ENCODE measurements at places on chromosomes 11 and 22. TPM values are rescaled to one million over a fixed set of nuclear protein-coding genes. Genes with fewer than 3 reads are reported as not detected.

TNNT3 gene
- total RNA-seq: 2.3 TPM

- no peak overlapping the region for H3K27ac ChIP-seq
- no peaks in the 10 kb centered on the region for H3K36me3 ChIP-seq
- DNase-seq: no peak
- H3K27me3 ChIP-seq: no peaks in the 10 kb centered on the region
- peaks cover 31% of the 10 kb centered on the region for H3K4me1 ChIP-seq
These were observed 44.6 kb downstream of the LIF start for GRCh38 chr22:30201945-30202344.

DNA sequence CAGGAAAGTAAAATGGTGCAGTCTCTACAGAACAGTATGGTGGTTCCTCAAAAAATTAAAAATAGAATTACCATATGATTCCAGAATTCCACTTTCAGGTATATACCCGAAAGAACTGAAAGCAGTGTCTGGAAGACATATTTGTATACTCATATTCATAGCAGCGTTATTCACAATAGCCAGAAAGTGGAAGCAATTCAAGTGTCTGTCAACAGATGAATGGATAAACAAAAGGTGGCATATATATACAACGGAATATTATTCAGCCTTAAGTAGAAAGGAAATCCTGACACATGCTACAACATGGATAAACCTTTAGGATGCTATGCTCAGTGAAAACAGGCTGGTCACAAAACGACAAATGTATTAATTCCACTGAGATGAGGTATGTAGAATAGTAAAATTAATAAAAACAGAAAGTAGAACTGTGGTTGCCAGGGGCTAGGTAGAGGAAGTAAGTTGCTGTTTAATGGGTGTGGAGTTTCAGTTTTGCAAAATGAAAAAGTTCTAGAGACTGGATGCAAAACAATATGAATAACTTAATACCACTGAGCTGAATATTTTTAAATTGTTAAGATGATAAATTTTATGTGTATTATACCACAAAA lies 14.5 kb downstream of the SAA1 start:
- H3K36me3 ChIP-seq: peaks cover 47% of the 10 kb centered on the region
- no peak for DNase-seq
- no peak overlapping the region for H3K4me3 ChIP-seq
- H3K4me1 ChIP-seq: no peaks in the 10 kb centered on the region
- no peak overlapping the region for H3K27ac ChIP-seq

DNA sequence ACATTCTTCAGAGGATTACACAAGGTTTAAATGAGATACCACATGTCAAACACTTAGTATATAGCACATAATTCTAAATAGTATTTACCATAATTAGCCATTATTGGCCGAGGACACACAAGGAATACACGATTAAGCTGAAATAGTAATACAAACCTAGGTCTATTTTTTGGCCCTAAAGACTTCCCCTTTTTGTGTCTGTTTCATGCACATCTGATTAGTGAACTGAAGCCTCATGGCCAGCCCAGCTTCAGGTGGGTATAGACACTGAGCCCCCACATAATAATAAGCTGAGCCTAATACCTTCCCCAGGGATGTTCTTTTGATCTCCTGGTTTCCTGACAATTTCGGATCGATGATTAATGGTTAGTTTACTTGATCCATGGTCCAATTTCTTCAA lies 2.1 kb downstream of the GLYATL1B start:
- no peaks in the 10 kb centered on the region for H3K4me1 ChIP-seq
- DNase-seq: no peak
- H3K27ac ChIP-seq: no peak overlapping the region
- no peaks in the 10 kb centered on the region for H3K36me3 ChIP-seq
- H3K4me3 ChIP-seq: no peak overlapping the region

- no peak overlapping the region for H3K4me3 ChIP-seq
- DNase-seq: no peak
- no peaks in the 10 kb centered on the region for H3K27me3 ChIP-seq
- H3K36me3 ChIP-seq: no peaks in the 10 kb centered on the region
- H3K27ac ChIP-seq: no peak overlapping the region
- H3K4me1 ChIP-seq: peaks cover 9% of the 10 kb centered on the region
These were observed 23.4 kb upstream of the PIK3C2A start for GRCh38 chr11:17230867-17231851.

DNA sequence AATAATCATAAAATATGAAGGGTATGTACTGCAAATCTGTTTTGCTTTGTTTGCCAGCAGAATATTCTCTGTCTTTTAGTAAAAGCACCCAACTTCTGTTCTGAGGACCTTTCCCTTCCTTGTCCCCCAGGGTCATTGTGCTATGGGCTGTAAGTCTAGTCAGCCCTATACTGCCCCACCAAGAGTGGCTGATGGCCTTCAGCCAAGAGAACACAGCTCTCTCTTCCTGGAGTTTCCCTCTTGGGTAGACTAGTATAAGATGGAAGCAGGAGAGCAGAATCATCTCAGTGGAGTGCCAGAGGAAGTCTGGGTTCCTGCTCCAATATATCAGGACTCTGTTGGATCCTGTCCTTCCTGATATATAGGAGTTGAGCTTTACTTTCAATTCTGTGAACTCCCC lies 29.0 kb downstream of the MMP13 start:
- no peak overlapping the region for H3K27ac ChIP-seq
- no peaks in the 10 kb centered on the region for H3K36me3 ChIP-seq
- H3K27me3 ChIP-seq: no peaks in the 10 kb centered on the region
- DNase-seq: no peak

ISX gene
- total RNA-seq: not detected

KRTAP5-2 gene
- not detected for total RNA-seq

DNA sequence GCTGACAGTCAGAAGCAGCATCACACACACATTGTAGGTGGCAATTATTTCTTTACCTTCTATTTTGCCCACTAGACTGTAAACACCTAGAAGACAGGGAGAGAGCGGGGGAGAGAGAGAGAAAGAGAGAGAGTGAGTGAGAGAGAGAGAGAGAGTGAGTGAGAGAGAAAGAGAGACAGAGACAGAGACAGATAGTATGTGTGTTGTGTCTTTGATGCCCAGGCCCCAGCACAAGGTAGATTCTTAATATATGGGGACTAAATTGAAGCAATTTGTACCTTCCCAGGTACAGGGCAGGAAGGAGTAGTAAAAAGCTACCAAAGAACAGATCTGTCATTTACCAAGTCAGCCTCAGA lies 163.7 kb downstream of the PKNOX2 start:
- H3K27me3 ChIP-seq: no peaks in the 10 kb centered on the region
- no peak overlapping the region for H3K4me3 ChIP-seq
- H3K27ac ChIP-seq: no peak overlapping the region
- H3K4me1 ChIP-seq: 0 out of 2 replicates have a peak, but pooled peaks cover 4% of the 10 kb centered on the region

DNA sequence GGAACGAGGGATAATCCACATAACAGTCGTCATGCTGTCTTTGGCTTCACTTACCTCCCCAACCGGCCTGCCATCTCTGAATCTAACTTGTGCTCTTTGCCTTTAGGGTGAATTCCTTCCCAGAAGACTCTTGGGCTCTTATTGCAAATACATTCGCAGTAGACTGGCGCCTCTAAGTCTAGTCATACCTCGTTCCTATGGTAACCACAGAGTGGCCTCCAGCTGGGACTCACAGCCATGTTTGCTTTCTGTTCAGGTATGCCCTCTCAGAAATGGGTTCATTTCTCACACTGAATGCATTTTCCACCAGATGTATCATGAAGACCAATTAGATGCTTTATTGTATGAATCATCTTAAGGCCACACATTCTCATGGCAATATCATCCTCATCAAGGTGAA lies 112.7 kb downstream of the FAR1 start:
- no peak overlapping the region for H3K27ac ChIP-seq
- peaks cover 5% of the 10 kb centered on the region for H3K4me1 ChIP-seq
- no peaks in the 10 kb centered on the region for H3K36me3 ChIP-seq
- H3K4me3 ChIP-seq: no peak overlapping the region

PRODH gene
- 0.13 TPM for total RNA-seq

HIRA gene
- total RNA-seq: 25.3 TPM

PRSS23 gene
- total RNA-seq: 1.4 TPM

DNA sequence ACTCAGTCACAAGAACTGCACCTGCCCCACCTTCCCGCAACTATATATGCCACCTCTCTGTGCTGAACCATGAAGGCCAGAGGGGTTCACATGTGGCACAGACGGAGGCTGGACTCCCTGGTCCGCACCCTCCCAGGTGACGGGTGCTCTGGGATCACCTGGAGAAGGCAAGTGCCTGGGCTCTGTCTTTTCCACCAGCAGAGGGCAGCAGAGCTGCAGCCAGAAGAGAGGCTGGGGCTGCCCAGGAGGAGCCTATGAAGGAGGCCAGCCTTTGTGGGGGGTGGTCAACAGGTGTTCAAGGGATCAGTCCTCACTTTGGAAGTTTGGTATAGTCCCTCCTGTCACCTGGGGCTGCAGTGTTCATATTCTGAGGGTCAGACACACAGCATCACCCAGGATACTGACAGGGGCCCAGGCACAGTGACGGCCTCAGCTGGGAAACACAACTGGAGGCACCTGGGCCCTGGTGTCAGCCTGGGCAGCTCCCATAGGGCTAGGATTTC lies 39.2 kb upstream of the IGLL5 start:
- no peaks in the 10 kb centered on the region for H3K36me3 ChIP-seq
- no peaks in the 10 kb centered on the region for H3K27me3 ChIP-seq
- H3K27ac ChIP-seq: no peak overlapping the region

DNA sequence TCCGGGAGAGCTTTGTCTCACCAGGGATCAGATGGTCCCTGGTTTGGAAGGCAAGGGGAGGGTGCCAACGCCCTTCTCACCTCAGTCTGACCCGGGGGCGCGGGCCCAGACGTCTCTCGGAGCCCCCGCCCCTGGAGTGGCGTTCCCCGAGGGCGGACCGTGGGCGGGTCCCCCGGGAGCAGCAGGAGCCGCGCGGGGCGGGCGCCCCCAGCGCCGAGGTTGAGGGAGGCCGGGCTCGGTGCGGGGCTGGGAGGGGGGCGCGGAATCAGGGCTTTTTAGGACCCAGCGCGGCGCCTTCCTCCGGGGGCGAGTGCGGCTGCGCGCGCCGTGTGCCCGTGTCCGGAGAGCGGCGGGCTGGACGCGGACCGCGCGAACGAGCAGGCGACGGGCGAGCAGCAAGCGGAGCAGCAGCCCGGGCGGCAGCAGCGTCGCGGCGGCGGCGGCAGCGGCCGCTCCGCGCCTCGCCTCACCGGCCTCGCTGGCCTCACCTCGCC lies at the start of gene KCNC1:
Gene KCNC1, plus strand, starts transcription at position 364 of the 494 bp plus-strand sequence. CDS start 1,222 bp downstream, outside the sequence.
- no peaks in the 10 kb centered on the region for H3K27me3 ChIP-seq
- peak; percentile 88 for DNase-seq
- H3K4me3 ChIP-seq: peak within 1 kb of the TSS; percentile 69
- peaks cover 25% of the 10 kb centered on the region for H3K4me1 ChIP-seq
- peaks cover 2% of the 10 kb centered on the region for H3K36me3 ChIP-seq

DNA sequence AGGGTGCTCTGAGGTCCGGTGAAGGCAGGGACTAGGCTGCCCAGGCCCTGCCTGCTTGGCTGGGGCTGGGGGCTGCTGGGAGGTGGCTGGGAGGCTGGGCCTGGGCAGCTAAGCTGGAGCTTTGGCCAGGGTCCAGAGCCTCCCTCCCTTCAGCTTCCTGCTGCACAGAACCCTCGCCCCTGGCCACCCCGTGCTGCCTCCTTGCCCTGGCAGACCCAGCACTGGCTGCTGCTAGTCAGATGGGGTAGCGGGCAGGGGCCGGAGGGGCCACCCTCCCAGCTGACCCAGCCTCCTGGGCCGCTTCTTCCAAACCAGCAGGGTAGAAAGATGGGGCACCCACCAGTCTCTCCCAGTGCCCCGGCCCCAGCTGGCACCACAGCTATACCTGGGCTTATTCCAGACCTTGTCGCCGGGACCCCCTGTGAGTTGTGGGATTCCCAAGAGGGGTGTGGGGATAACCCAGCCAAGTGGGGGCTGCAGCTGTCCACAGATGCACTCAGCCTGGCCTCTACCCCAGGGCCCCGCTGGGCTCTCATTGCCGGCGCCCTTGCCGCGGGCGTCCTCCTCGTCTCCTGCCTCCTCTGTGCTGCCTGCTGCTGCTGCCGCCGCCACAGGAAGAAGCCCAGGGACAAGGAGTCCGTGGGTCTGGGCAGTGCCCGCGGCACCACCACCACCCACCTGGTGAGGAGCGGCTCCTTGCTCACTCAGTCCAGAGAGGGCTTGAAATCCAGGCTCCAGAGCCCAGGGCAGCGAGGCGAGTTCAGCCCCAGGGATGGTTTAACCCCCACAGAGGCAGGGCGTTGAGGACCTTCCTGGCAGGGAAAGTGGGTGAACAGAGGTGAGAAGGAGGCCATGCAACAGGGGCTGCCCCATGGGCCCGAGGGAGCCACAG lies at the start of gene SYT8:
Gene SYT8, plus strand, starts transcription at position 212 of the 892 bp plus-strand sequence. Its CDS starts 116 bp downstream, at position 328.
- peak; percentile 42 for DNase-seq
- H3K27me3 ChIP-seq: no peaks in the 10 kb centered on the region
- peak within 1 kb of the TSS; percentile 8 for H3K4me3 ChIP-seq
- H3K36me3 ChIP-seq: no peaks in the 10 kb centered on the region
- peaks cover 75% of the 10 kb centered on the region for H3K4me1 ChIP-seq

- H3K27ac ChIP-seq: no peak overlapping the region
- no peaks in the 10 kb centered on the region for H3K36me3 ChIP-seq
- no peaks in the 10 kb centered on the region for H3K27me3 ChIP-seq
- H3K4me3 ChIP-seq: no peak overlapping the region
- DNase-seq: peak; percentile 72
These were observed 86.0 kb downstream of the FEZ1 start for GRCh38 chr11:125410091-125410490.

DNA sequence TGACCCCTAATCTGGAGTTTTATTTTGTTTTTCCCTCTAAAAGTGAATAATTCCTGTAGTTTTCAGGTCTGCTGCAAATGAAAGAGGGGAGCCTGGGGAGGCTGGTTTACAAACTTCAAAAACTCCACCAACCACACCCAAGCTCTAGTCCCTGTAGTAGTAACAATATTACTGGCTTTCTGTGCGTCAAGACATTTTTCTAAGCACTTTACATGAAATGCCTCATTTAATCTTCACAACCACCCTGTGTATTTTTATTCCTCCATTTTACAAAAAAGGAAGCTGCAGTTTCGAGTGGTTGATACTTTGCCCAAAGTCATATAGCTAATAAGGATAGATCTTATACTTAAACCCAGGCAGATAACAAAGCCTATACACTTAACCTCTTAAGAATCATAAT lies 23.5 kb downstream of the CTNND1 start:
- no peaks in the 10 kb centered on the region for H3K27me3 ChIP-seq
- H3K4me1 ChIP-seq: peaks cover 6% of the 10 kb centered on the region
- DNase-seq: no peak
- H3K36me3 ChIP-seq: peaks cover 5% of the 10 kb centered on the region

DNA sequence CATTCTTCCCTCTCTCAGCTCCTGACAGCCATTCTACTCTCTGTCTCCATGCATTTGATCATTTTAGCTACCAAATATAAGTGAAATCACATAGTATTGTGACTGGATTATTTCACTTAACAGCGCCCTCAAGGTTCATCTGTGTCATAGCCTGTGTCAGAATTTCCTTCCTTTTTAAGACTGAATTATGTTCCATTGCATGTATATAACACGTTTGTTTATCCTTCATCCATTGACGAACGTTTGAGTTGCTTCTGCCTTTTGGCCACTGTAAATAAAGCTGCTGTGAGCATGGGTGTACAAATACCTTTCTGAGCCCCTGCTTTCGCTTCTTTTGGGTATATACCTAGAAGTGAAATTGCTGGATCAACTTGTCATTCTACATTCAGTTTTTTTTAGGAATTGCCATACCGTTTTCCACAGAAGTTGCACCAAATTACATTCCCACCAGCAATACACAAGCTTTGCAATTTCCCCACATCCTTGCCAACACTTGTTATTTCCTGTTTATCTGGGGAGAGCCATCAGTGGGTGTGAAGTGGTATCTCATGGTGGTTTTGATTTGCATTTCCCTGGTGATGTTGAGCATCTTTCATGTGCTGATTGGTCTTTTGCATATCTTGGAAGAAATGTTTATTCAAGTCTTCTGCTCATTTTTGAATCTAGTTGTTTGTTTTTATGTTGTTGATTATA lies 17.5 kb downstream of the GLB1L2 start:
- no peak overlapping the region for H3K27ac ChIP-seq
- no peaks in the 10 kb centered on the region for H3K36me3 ChIP-seq
- H3K4me1 ChIP-seq: no peaks in the 10 kb centered on the region
- H3K4me3 ChIP-seq: no peak overlapping the region
